ENCODE measurements at places on chromosomes 7 and 10. TPM values are rescaled to one million over a fixed set of nuclear protein-coding genes. Genes with fewer than 3 reads are reported as not detected.

DNA sequence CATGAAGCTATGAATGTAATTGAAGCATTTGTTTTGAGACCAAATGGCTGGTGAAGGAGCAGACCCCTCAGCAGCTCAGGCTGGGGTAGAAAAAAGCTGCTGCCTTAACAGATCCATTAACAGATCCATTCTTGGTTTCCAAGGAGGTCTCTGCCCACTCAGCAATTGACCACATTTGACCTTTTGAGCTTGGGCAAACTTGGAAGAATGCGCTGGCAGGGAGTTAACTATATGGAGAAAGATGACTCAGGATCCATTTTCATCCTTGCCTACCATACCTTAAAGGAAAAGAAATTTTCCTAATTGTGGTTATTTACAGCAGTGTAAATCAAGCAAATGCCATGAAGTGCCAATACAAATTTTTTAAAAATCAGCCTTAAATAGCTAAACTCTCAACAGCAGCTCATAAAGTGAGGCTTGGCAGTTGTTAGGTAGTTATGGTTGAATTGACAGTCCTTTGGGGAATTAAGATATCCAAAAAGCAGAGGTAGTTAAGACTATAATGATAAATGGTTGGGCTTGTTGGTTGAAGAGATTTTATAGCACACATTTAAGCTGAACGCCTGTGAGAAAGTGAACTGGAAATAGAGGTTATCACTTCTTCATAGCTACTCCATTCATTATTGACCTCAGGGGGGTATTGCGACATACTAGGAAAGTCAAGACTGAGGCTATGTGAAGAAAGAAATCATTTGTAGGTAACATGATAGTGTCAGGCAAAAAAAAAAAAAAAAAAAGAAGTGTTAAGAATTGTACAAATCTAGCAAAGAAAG is 83.9 kb downstream of the MKX start:
- DNase-seq, result no peak

DNA sequence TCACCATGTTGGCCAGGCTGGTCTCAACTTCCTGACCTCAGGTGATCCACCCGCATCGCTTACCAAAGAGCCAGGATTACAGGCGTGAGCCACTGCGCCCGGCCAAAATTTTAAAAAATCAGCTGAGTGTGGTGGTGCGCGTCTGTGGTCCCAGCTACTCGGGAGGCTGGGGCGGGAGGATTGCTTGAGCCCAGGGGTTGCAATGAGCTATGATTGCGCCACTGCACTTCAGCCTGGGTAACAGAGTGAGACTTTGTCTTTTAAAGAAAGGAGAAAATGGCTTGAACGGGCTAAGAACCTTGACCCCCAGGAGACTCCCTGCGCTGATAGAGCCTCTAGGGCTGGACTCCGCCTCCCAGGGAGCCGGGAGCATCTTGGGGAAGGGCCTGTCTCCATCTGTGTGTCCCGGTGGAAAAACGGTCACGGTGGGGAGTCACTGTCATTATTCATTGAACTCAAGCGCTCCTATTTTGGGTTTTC is 760 bp upstream of the KCTD7 start:
- DNase-seq, result no peak

DNA sequence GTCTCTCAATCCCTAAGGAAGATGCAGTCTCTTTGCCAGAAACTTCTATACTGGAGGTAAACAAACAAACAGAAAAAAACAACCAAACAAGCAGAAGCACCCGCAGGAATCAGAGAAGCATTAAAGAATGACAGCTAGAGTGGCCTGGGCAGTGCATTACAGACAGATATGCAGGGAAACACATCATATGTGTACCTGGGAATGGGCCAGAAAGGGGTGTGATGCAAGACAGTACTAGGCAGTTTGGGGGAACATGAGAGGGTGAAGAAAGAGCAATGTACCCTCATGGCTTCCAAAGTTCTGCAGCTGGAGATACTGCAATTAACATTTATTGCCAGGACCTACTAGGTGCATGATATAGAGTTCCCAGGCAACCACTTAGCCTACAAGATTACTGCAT is 177.3 kb downstream of the TMEM178B start:
- DNase-seq, result no peak

GRCh38 chr7:674454-675410 is 51.8 kb upstream of the DNAAF5 start:
- no peak for DNase-seq

DNA sequence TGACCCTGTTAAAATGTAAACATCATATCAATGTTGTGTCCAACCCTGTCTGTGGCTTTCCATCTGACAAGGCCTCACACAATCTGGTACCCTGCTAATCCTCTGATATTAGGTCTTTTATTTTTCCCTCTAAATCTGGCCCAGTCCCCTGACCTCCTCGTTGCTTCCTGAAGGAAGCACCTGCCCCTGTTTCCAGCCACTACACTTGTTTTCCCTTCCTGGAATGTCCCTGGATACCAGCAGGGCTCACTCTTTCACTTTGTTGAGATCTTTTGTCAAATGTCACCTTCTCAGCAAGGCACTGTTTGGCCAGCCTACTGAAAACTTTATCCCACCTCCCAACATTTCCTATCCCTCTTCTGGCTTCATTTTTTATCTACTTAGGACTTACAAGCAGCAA is 2.1 kb downstream of the SAMD9L start:
- DNase-seq, result no peak

DNA sequence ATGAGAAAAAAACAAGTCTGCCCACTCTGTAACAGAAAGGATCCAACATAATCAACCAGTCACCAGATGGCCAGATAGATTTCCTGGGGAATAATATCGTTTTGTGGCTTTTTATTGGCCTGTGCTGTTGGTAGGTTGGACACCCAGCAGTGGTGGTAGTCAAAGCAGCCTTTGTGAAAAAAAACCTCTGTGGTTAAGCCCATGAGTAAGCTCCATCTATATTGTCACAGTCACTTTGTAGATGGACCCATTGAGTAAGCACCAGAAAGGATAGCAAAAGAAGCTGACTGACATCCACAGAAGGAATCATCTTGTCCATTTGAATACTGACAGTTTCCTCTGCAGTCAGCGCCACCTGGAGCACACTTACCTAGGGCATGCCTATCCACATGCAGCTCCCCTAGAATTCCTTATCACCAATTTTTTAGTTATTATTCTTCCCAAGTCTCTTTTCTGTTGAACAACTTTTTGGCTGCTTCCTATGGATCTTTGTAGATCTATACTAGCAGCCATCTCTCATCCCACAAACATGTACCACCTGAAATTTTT is 96.9 kb downstream of the IQUB start:
- no peak for DNase-seq

- DNase-seq, result peak; percentile 6
These were observed 148.1 kb downstream of the SLC25A13 start for GRCh38 chr7:96173781-96174180.

Gene ABCB1
- 9.0 TPM for total RNA-seq

Gene ZNF425
- 2.9 TPM for total RNA-seq
